ENCODE measurements at places on chromosomes 2 and 18.

GRCh38 chr2:65035351-65035943 is 20.8 kb upstream of the CEP68 start:
- DNase-seq: no peak

DNA sequence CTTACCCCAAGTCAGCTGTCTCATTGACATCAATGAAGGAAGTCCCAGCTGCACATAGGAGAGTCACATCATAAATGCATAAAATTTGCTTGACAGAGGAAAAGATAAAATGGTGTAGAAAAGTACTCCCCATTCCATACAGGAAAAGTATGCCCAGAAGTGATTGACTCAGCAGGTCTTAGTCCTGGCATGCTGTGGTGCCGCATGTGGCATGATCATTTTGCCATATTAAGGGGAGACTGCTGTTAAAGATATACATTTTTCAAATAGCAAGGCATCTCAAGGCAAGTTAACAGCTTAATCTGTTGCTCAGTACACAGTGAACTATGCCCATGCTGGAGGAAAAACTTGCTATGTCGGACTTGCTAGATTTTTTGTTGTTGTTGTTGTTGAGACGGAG is 8.1 kb downstream of the COPS7B start:
- DNase-seq: no peak

DNA sequence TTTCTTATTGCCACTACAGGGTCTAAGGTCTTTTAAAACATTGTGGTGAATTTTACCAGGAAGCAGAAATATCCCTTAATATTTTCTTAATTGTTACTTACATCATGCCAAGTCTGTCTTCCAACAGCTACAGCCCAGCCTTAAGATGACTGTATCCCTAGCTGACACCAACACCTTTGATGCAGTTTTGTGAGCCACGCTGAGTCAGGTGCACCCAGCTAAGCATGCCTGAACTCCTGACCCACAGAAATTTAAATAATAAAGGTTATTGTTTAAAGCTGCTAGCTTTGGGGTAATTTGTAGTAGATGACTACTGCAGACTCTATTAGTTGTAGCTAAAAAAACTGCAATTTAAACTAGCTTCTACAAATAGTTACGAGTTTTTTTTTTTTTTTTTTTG is 1757.9 kb upstream of the LRRTM1 start:
- no peak for DNase-seq

DNA sequence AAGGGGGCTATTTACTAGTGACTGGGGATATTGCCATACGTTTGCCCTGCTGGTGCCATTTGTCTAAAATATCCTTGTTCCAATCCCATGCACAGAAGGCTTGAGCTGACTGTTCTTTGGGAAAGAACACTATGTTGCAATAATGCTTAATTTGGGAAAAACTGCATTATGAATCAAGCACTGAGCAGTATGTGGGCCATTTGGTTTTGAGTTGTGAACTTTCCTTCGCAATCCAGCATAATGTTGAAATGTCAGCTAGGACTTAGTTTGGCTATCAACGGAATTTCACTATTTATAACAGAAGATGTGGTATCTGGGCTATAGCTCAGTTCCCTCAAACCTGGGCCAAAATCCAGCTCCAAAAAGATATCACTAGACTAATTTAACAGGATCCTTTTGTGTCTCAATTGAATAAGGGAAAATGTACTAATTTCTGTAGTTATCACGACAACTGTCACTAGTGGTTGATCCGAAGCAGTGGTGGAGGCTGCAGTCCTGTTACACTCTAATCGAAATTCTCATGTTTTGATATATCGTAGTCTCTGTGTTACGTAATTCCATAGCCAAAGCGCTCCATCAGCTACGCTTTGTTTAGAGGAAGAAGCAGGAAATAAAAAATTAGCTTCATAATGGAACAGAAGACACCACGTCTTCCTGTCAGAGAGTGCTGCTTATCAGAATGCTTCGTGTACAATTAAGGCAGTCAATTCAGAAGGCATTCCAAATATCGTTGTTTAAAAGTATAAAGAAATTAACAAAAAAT is 686.8 kb upstream of the SALL3 start:
- no peak for DNase-seq

DNA sequence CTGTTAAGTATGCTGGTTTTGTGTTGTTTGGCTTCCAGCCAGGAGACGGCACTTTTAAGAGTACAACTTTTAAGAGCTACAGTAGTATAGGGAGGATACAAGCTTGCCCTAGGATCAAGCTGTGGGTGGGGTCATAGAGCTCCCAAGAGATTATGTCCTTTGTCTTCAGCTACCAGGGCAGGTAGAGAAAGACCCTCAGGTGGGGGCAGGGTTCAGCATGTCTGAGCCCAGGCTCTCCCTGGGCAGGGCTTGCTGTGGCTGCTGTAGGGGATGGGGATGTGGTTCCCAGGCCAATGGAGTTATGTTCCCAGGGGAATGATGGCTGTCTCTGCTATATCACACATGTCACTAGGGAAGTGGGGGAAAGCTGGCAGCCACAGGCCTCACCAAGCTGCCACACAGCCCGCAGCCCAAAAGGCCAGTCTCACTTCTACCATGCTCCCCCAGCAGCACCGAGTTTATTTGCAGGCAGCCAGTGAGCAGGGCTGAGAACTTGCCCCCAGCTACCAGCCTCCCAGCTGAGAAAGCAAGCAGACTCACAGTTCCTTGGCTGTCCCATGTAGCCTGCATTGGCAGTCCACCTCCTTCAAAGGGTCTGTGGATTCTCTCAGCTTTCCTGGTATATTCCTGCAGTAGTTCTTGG is 105.7 kb upstream of the ERBB4 start:
- no peak for DNase-seq

GRCh38 chr18:79540161-79540903 is 139.3 kb upstream of the CTDP1 start:
- no peak for DNase-seq

DNA sequence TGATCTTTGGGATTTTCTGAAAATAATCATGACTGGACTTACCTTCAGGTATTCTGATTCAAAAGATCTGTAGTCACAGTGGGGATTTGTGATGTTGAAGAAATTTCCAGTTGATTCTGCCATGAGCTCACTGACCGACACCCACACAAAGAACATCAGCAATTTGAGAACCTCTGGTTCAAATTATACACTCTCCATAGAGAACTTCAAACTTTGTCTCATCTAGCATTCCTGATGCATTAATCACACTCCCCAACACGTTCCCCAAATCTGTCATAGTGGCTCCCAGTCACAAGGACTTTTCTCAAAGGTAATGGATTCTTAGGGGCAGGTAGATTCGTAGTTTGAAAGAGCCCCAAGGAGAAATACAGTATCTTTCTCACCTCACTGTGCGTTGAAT is 584.3 kb downstream of the FBXO15 start:
- no peak for DNase-seq

DNA sequence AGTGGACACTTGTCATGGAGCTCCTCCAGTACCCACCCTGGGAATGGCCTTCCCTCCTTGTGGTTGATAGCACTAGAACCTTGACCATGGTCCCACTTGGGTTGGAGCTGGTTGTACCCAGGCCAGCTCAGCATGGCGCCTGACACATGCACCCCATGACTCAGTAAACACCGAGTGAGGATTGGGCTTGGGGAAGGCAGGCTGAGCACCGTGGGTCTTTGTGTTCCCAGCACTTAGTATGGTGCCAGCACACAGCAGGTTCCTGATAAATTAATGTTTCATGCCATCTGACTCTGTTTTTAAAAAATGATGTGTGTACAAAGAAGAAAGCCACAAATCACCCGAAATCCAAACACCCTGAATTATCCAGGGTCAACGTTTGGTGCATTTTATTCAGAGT is 69.8 kb downstream of the CIB4 start:
- DNase-seq: no peak

DNA sequence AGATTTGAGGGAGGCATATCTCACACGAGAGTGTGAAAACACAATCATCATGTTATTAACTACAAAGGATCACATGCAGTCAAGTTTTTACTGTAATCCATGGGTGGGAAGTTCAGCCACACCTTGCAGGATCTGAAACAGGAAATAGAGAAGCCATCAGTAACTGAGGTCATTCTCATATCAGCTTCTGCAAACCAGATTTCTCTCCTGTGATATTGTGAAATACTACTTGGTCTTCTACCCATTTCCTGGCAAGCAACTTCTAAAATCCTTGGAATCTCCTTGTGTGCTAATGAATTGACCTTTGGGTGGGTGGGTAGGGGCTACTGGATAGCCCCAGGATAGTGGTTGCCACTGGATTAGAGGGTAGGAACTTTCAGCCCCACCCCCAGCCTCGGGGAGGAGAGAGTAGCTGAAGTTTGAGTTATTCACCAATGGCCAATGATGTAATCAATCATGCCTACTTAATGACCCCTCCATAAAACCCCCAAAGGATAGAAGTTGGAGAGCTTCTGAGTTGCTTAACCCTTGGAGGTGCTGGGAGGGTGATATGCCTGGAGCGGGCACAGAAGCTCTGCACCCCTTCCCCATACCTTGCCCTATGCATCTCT is 25.6 kb upstream of the TGIF1 start:
- peak; percentile 27 for DNase-seq

GRCh38 chr2:85324639-85325465 is 2.9 kb downstream of the TGOLN2 start:
- DNase-seq: peak; percentile 75

GRCh38 chr18:5173236-5173635 is 23.8 kb downstream of the AKAIN1 start:
- DNase-seq: no peak

GRCh38 chr2:158011055-158011771 is 90.5 kb upstream of the UPP2 start:
- DNase-seq: no peak

GRCh38 chr18:44682871-44683221 is 2.2 kb downstream of the SETBP1 start:
- DNase-seq: no peak

- no peak for DNase-seq
Observed at GRCh38 chr18:58955001-58955400, 90.3 kb downstream of the ZNF532 start.

- peak; percentile 31 for DNase-seq
Observed at GRCh38 chr2:240435948-240436682, 652 bp downstream of the GPC1 start.

GRCh38 chr2:165248238-165248637 is 9.0 kb downstream of the SCN2A start:
- DNase-seq: no peak

DNA sequence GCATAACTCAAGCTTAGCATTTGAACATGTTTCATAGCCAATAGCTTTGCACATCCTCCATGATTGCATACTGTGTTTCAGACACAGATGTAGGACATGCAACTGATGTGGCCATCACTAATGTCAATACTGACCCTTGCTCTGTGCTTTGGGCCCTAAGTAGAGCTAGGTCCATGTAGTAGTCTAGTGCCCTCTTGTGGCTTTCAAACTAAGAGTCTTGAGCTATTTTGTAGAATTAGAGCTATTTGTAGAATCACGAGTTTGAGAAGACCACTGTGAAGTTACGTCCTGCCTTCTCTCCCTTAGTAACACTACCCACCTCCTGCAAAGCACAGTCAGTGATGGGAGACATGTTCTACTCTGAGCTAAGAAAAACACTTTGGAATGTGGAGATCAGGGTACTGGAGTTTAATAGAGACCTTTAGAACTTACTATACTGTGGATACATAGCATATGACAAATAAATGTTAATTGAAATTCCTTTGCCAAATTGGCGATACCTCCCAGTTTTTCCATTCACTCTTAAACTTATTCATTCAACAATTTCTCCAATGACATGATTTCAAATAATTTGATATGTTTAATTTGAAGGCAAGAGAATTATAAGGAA is 306.5 kb upstream of the TNP1 start:
- DNase-seq: peak; percentile 65

DNA sequence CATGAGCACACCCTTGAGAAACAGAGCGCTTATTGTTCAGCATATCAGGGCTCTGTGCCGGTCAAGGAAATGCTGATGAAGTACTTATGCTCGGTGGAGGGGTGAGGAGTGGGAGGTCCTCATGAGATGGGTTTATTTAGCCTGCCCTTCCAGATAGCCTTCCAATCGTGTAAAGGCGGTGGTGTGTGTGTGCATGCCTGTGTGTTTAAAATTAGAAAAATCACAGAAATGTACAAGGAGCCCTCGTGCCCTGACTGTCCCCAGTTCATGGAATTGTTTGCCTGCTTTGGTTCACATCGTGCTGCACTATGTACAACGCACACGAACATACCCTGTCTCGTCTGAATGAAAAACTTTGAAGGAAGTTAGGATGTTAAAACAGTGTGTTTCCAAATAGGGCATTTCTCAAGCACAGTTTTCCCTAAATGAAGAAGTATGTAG is 158.6 kb downstream of the AQP4 start:
- peak; percentile 58 for DNase-seq
